CD4-positive, alpha-beta T cell treated with Interleukin-4 for 1 hour (primary cell): ENCODE measurements at places on chromosomes 13 and 19.
A peak's percentile ranks its signal among the peaks of the same experiment; 100 is the strongest.

GRCh38 chr19:3365093-3365835 is 1.1 kb upstream of the NFIC start:
- no peak for DNase-seq

DNA sequence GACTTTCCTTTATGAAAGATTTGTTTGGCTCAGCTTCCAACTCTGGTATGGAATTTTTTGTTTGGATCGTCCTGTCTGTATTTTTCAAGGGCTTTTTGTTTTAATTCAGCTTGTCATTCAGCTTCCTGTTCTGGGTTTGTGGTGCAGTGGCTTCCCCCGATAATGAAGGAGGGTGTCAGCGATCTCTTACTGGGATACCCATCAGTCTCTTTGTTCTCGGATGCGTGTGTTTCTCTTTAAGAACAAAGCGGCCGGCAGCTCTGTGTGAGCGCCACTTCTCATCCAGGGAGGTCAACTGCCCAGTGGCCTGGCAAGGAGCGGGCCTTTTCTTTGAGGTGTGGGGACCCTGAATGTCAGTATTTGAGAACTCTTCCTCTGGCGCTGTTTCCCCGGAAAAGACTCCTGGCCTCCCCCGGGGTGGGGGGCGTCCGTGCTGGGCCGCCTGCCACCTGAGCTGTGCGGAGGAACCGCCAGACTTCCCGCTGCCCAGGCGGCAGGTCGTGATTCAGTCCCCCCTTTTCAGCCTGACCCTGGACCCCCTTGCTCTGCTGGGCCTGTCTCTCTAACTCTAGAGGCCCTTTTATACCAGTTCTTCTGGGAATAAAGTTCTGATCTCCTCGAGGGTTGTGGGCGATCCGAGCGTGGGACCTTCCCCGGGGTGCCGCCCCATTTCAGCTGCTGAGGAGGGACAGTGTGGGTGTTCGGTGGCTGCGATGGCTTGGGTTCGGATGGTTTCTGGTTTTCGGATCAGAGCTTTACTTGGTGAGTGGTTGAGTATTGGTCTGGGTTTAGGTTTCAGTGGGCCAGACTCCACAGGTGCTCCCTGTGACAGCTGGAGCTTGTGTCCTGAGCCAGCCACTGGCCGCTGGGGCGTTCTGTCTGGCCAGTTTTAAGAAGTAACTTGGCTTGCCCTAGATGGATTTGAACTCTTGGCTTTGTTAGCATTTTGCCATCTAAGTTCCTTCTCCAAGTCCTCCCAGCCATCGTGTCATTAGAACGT is 3.4 kb downstream of the SF3A2 start:
- DNase-seq = peak; percentile 54

- DNase-seq = no peak
Observed at GRCh38 chr19:20388706-20389225, 176.8 kb downstream of the ZNF737 start.

DNA sequence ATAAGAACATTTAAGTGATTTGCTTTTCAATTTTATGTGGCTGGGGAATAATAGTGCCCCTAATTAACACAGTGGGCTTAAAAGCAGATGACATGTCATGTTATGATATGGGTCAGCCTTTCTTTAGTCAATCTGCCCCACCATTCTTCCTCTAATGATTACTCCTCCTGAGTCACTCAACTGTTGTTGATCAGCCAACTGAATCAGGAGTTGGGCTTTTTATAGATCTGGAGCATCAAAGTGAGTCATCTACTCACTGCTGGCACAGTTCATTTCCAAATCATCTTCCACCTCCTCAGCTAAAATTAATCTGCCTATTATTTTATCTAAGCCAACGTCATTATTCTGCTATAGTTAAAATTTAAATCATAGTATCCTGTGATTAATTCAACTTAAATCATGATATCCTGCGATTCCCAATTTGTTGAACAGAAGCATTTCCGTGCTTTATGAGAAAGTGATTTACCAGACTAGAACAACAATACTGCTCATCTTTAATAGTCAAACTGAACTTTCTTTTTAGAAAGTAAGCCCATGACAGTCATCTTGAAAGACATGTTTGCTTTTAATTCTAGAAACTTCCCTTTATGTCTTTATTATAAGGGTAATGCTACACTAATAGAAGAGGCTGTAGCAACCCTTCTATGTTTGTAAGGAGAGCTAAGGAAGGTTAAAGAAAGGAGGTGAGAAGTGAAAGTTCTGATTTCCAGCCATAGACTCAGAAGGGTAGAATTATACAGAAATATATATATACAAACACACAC is 551.4 kb downstream of the TBC1D4 start:
- DNase-seq = no peak

GRCh38 chr13:97058391-97058790 is 64.1 kb upstream of the OXGR1 start:
- no peak for DNase-seq
